NCI-H1436 treated with DMSO at 0.1 percent for 48 hours (cell line): ENCODE measurements at places on chromosomes 13 and 19.
A peak's percentile ranks its signal among the peaks of the same experiment; 100 is the strongest.

DNA sequence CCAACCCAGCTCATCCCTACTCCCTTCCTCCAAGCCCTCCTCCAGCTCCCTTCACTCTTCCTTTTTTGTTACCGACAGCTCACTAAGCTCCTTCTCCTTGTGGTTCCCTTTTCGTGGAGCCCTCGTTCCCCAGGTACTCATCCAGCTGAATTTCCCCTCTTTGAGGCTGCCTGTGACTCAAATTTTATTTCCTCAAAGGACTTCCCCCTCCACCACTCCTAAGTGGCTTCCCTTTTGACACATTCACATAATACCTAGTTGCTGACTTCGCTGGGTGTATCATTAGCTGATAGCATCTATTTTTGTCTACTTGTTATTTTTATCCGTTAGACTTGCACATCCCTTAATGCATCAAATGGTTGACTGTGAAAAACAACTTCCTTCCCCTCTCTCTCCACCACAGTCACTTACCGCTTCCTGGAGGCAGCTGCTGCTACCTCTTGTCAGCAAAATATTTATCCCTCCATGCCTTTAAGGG lies 14.5 kb downstream of the FFAR2 start:
- no peak for DNase-seq

- no peak for DNase-seq
Observed at GRCh38 chr13:89550938-89551337, 1796.5 kb upstream of the MIR17HG start.

- DNase-seq = no peak
Observed at GRCh38 chr19:15837221-15837731, 21.8 kb upstream of the OR10H1 start.

GRCh38 chr19:32359581-32359980 lies 14.2 kb downstream of the ZNF507 start:
- DNase-seq = no peak

DNA sequence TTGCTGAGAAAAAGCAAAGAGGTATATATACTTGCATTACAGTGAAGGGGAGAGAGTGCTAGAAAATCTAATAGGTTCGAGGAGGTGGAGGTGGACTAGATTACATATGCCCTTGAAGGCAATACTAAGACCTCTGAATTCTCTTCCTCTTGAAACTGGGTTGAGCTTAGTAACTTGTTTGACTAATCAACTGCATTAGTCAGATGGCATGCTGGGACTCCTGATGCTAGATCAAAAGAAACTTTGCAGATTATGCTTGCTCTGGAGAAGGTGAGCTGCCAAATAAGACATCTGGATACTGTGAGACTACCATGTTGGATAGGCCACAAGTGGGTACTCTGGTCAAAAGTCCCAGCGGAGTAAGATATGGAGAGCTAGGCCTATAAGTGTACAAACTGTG lies 331.3 kb downstream of the KLF5 start:
- no peak for DNase-seq

GRCh38 chr13:80824229-80824628 lies 483.3 kb upstream of the SPRY2 start:
- no peak for DNase-seq

- no peak for DNase-seq
Observed at GRCh38 chr13:21942061-21942460, 271.2 kb downstream of the FGF9 start.

DNA sequence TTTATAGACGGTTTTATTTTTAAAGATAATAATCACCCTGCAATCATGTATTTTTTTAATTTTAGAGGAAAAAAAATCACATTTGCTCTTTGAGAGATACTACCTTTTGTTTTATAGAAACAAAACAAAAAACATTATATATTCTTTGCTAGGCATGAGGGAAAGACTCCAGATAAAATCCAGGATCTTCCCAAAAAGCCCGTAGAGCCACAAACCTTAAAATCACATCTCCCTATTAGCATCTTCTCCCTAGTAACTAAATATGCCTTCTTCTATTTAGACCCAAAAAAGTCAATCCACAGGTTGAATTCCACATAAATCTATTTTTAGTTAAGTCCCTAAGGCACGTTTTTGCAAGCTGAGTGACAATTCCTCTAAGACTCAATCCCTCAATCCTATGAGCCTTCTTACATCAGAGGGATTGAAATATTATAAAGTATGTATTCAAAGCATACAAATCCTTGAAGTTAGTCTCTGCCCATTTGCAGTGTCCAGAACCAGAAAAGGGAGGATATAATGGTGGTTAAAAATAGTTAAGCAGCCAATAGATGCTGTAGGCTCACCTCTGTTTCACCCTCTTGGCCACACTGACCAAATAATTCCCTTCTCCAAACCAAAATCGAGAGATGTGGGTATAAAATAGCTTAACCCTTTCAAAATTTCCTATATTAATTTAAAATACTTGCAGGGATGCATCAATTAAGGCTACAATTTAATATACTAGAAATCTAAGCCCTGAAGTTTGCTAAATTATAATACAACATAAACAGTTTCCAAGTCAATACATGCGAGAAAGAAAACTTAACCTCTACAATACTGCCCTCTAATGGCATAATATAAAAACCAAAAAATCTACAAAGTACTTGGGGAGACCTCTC lies 64.0 kb downstream of the SERP2 start:
- peak; percentile 4 for DNase-seq

DNA sequence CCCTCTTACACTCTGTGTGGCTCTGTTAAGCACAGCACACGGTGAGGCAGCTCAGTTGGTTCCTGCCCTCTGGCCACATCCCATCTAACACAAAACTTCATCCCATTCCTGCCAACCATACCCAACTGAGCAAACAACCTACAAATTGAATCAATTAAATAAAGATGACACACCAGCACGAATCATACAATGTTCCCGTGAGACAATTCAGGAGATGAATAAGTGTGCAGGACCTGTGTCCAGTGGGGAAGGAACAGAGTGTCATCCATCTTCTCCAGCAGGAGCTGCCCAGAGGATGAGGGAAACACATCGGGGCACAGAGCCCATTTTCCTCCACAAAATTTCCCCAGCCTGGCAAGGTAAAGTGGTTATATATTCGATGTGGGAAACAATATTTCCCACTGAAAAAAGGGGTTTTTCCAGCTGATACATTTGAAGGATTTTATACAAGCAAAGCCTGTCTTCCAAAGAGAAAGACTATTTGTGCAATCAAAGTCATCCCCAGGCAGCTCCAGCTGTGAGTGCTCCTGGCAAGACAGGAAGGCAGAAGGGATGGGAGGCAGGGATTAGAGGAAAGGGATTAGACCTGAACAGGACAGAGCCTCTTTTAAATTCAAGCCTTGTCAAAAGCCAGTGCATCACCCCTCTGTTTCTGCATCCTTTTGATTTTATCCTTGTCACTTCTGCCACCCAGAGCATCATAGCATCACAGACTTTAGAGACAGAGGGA lies 240.2 kb downstream of the LHFPL6 start:
- no peak for DNase-seq

GRCh38 chr13:97332742-97333141 lies 101.2 kb upstream of the RAP2A start:
- no peak for DNase-seq

DNA sequence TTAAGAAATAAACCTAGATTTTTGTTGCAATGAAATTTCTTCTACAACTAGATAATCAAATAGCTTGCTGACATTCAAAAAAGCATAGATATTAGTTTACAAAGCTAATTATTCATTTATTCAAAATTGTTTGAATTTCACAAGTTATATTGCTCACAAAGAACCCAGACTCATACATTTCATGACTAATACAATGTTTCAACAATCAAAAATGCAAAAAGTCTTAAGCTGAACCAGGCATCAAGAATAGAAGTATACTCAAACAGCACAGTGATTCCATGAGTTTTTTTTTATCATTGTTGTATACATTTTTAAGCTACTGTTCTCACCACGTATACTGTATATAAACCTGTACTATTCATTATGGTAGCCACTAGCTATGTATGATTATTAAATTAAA lies 51.0 kb downstream of the DIAPH3 start:
- DNase-seq = no peak

GRCh38 chr19:9885077-9885552 lies 50.0 kb downstream of the PIN1 start:
- no peak for DNase-seq

DNA sequence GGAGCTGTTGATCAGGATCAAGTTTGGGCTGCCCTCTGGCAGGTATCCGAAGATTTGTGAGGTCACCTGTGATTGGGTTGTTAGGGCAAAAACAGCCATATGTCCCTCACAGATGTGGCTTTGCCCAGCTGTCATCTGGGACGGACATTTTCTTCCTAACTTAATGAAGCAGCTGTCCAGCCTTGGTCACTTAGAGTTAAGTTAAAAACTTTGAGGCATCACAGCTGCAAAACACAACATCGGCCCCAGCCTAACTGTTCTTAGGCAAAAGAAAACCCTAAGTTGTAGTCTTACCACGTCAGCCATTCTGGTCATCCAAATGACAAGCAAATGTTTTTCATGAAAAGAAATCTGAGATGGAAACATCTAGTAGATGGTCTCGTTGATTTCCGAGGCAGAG lies 318.4 kb downstream of the DCLK1 start:
- no peak for DNase-seq

DNA sequence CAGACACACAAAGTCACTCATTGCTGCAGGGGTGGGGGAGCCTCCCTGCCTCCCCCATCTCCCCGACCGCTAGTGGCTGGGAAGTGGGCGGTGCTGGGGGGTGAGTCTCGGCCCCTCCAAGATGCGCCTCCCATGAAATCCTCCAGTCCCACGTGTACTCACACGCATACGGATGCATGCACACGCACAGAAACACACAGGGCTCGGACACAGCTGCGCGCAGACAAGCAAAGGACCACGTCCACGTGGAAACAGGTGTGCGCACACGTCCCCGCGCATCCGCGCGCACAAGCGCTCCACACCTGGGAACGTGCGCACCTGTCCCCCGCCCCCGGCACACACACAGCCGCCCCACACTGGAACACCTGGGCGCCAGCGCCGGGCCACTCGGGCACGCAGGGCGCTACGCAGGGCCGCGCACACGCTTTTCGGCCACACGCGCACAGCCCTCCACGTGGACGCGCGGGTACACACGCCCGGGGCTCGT lies 687 bp downstream of the MATK start:
- DNase-seq = no peak

- DNase-seq = no peak
Observed at GRCh38 chr13:35793823-35794222, 317.3 kb upstream of the MAB21L1 start.

DNA sequence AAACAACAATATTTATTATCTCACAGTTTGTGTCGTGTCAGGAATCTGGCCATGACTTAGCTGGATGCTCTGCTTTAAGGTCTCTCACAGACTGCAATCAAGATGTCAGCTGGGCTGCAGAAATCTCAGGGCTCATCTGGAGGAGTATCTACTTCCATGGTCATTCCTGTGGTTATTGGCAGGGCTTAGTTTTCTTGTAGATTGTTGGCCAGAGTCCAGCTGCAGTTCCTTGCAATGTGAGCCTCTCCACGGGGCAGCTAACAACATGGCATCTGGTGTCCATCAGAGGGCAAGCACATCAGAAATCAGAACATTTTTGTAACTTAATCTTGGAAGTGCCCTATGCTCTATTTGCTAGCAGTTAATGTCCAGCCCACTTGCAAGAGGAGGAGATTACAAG lies 45.7 kb upstream of the TDRD3 start:
- DNase-seq = no peak

- DNase-seq = no peak
Observed at GRCh38 chr13:102584434-102584833, 12.4 kb upstream of the TPP2 start.

- no peak for DNase-seq
Observed at GRCh38 chr19:10104665-10105508, 1.3 kb upstream of the PPAN start.

DNA sequence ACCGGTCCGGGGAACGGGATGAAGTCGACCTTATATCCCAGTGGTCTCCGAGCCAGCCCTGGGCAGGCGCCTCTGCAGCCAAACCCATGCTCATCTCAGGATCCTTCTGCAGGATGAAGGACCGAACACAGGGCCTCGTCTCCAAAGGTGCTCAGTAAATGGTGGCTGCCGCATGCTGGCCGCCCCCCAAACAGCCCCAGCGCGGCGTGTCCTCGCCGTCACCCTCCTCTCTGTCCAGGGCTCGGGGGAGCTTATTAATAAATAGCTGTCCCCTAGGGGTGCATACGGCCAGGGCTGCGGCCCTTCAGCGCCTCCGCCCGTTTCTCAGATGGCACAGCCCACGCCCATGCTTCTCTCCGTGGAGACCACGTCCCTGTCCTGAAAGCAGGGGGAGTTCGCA lies 32.6 kb upstream of the SPACA7 start:
- no peak for DNase-seq

GRCh38 chr13:20320885-20321284 lies 88.8 kb upstream of the GJB6 start:
- no peak for DNase-seq

GRCh38 chr13:99217461-99218110 lies 16.9 kb downstream of the UBAC2 start:
- no peak for DNase-seq

DNA sequence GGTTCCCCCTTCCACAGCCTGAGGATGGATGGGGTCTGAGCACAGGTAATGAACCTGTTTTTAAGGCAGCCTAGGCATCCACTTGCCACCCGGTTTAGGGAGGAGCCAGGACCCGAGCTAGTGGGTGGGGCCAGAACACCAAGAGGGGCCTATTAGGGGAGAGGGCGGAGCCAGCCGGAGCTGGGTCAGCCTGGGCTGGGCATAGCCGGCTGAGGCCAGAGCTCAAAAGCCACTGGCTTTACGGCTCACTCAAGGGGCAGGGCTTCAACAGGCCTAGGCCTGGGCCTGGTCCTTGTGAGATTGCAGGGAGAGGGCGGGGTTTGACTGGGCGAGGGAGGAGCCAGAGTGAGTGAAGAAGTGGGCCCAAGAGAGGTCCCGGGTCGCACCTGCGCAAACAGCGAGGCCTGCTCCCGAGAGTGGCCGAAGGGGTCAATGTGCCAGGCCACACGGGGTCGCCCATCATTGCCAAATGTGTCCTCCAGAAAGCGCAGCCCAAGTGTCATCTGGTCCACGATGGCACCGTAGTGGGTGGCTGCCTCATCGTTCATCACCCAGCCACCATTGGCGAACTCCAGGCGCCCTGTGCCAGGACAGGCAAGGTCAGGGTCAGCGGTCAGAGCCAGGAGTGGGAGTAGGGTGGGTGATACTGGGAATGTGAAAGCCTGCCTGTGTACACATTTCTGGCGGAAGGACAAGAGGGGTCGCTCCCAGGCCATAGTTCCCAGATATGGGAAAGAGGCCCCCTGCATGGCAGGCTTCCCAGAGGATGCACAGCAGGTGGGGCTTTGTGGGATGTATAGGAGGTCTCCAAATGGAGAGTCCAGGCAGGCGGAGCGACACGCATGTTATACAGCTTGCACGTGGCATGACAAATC lies 1.9 kb downstream of the MAN2B1 start:
- no peak for DNase-seq

GRCh38 chr13:96984051-96984508 lies 10.2 kb downstream of the OXGR1 start:
- peak; percentile 5 for DNase-seq

- DNase-seq = no peak
Observed at GRCh38 chr13:50697746-50698539, 145.5 kb downstream of the DLEU7 start.

GRCh38 chr13:29740961-29741360 lies 109.5 kb downstream of the UBL3 start:
- no peak for DNase-seq

- peak; percentile 17 for DNase-seq
Observed at GRCh38 chr19:45001087-45001739, at the start of gene RELB. TSS of gene RELB (plus strand) at chr19:45001464. CDS start at chr19:45001580, 116 bp downstream.

GRCh38 chr13:23749288-23749873 lies 139.8 kb downstream of the MIPEP start:
- DNase-seq = no peak

- DNase-seq = no peak
Observed at GRCh38 chr19:19751846-19752245, 18.9 kb upstream of the ZNF14 start.

GRCh38 chr13:91504216-91504615 lies 105.8 kb downstream of the GPC5 start:
- DNase-seq = no peak

- DNase-seq = no peak
Observed at GRCh38 chr13:95226476-95226875, 74.8 kb downstream of the ABCC4 start.
